ENCODE measurements at places on chromosomes 16 and 17.

- no peak for DNase-seq
These were observed 33.3 kb downstream of the SLC38A8 start for GRCh38 chr16:84009282-84009681.

- no peak for DNase-seq
These were observed 187.6 kb downstream of the RPTOR start for GRCh38 chr17:80732268-80732667.

- no peak for DNase-seq
These were observed 4.5 kb upstream of the SLC5A11 start for GRCh38 chr16:24841291-24841690.

GRCh38 chr17:2064980-2065785 is 10.3 kb downstream of the HIC1 start:
- DNase-seq: no peak

- DNase-seq: no peak
These were observed 4.5 kb downstream of the CRYBA1 start for GRCh38 chr17:29251184-29251583.

GRCh38 chr16:23987443-23987842 is 151.7 kb downstream of the PRKCB start:
- no peak for DNase-seq

GRCh38 chr17:78294776-78295175 is 63.3 kb downstream of the TMEM235 start:
- DNase-seq: no peak

GRCh38 chr17:65509032-65509431 is 52.4 kb downstream of the AXIN2 start:
- DNase-seq: no peak

DNA sequence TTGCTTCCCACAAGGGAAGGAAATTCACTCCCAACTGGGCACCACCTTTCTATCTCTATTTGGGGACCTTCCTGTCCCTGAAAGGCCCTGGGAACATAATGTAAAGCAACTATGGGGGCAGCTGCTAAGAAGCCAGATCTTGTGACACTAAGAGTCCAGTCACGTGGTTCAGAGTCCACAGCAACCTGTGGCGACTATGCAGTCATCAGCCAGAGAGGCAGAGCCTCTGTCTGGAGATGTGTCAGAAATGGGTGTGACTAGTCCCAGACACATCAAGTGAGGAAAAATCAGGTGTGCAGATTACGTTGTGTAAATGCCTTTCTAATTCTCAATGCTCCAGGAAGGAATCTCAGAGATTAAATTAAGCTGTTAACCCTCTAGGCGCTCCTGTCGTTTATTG is 26.6 kb upstream of the SKAP1 start:
- no peak for DNase-seq

DNA sequence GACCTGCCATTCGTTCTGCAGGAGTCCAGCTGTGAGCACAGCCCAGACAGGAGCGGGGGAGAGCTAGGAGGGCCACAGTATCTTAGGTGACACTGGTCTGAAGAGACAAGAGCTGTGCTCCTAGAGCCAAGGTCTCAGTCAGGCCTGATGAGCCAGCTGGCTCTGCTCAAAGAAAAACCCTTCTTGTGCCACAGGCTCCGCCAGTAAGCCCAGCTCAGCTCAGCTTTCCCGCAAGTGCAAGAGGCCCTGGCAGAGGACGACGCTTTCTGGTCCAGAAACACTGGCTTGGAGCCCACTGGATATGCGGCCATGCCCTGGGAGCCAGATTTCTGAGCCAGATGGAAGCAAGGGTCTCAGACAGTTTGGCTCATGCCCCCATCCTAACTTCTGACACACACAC is 23.9 kb downstream of the PEMT start:
- DNase-seq: peak; percentile 93

DNA sequence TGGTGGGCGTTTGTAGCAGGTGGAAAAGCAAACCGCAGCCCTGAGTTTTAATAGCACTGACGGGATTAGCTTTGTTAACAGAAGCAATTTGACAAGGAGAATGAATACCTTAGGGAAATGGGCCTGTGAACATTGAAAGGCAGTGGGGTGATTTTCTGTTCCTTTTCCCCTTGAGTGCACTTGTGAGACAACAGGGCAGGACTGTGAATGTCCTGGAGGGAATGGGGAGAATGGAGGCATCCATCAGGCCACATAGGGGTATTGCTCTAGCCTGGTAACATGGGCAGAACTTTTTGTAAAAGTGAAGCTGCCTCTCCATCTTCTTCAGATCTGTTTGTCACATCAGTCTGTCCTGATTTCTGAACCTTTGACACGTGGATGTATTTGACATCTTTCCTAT is 26.2 kb downstream of the USP43 start:
- no peak for DNase-seq

GRCh38 chr16:27179500-27180072 is 23.7 kb upstream of the KDM8 start:
- peak; percentile 92 for DNase-seq

DNA sequence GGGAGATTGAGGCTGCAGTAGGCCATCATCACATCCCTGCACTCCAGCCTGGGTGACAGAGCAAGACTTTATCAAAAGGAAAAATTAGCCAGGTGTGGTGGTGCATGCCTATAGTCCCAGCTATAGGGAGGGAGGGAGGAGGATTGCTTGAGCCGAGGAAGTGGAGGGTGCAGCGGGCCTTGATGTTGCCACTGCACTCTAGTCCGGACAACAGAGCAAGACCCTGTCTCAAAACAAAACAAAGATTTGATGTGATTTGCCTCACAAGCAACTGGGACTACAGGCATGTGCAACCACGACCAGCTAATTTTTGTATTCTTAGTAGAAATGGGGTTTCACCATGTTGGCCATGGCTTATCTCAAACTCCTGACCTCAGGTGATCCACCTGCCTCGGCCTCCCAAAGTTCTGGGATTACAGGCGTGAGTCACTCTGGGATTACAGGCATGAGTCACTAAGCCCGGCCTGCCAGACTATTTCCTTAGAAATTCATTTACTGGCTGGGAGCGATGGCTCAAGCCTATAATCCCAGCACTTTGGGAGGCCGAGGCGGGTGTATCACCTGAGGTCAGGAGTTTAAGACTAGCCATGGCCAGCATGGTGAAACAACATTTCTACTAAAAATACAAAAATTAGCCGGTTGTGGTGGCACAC is 11.5 kb downstream of the UBE2G1 start:
- DNase-seq: no peak

- DNase-seq: peak; percentile 85
These were observed 21.4 kb downstream of the PLCD3 start for GRCh38 chr17:45110676-45111611.

- no peak for DNase-seq
These were observed 464 bp downstream of the HOXB1 start for GRCh38 chr17:48530208-48530886.

GRCh38 chr17:17480593-17481148 is 3.9 kb downstream of the MED9 start:
- DNase-seq: no peak

GRCh38 chr16:59144841-59145240 is 410.7 kb upstream of the GOT2 start:
- DNase-seq: no peak

GRCh38 chr17:731644-732066 is 741 bp upstream of the TLCD3A start:
- DNase-seq: no peak

- DNase-seq: peak; percentile 49
These were observed 5.4 kb downstream of the CTRL start for GRCh38 chr16:67926181-67926750.

DNA sequence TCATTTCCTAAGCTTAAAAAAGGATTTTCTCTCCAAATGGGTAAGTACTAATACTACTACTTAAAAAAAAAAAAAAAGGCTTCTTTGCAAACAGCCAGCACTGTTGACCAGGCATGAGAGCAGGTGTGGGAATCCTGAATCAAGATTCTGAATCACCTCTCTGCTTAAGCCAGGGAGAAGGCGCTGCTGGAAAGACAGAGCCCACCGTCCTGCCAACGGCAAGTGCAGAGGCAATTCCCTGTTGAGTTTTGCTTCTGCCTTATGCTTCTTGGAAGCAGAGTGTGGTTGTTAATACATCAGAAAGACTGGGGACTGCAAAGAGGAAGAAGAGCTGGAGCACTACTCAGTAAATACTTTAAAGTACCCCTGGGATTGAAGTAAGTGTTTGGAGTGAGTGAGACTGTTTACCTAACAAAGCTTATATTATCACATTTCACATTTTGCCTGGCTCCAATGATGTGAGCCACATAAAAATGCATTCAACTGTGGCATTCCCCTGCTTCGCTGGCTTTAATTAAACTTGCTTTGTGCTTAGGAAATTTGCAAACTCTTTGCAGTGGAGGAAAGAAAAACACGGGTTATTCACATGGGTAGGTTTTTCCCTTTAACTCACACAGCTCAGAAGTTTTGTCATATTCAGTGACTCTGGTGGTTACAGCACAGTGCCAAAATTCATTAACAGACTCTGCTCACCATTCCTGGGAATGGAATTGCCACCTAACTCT is 86.0 kb upstream of the KIF2B start:
- DNase-seq: no peak

- no peak for DNase-seq
These were observed 149.3 kb downstream of the SOCS1 start for GRCh38 chr16:11106726-11107125.

- no peak for DNase-seq
These were observed 142.3 kb downstream of the ZFHX3 start for GRCh38 chr16:72905581-72905980.

DNA sequence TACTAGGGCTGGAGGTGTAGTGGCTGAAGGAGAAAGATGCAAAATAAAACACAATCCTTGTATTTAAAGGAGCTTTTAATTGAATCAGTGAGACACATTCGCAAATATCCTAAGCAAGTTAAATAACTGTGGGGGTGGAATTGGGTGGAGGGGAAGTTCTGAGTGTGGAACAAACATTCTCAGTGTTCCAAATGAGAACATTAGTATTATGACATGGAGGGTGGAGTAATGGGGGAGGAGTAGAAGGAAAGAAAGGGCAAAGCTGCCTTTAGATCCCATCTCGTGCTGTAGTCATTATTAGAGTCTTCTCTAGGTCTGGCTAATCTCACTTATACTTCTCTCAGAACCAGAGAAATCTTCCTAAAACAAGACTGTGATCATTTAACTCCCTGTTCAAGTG is 169.7 kb downstream of the ANKFN1 start:
- DNase-seq: no peak

GRCh38 chr17:36089339-36089865 is 541 bp downstream of the CCL3 start:
- DNase-seq: no peak

GRCh38 chr16:89093602-89094251 is at the start of gene ACSF3:
TSS of gene ACSF3 (plus strand) at chr16:89093852. CDS start at chr16:89100682, 6,830 bp downstream.
- DNase-seq: peak; percentile 50

GRCh38 chr16:16857012-16857411 is 478.1 kb downstream of the NPIPA7 start:
- DNase-seq: no peak

DNA sequence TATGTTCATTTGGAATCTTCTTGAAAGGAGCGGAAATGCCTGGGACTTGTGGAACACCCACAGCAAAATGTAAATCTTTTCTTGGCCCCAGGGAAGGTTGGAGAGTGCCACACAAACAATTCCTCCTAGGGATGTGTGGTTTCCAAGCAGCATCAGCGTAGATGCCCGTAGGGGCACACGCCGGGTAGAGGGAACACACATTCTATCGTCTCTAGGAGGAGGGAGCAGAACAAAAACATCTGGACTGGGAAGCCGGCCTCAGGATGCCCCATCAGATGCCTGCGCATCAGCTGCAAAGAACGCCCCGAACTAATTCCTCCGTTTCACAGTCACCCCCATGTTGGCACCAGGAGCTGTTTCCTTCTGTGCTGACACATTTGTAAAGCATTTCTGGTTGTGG is 357.9 kb upstream of the ZFHX3 start:
- no peak for DNase-seq

DNA sequence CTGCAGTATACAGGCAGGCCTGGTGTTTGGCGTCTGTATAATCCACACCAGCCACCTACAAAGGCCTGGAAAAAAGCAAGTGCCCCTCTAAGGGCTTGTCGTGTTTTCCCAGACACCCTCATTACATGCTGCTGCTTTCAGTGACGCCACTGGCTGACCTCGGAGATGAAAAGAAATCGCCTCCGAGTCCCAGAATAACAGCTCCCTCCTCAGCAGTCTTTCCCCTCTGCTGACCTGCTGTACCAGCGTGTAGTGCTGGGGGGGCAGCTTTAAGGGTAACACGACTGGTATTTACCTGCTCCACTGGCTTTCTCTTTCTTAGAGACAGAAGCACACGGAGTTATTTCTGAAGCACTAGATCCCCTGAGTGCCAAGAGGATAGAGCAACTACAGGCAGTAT is 296.8 kb downstream of the GRIN2A start:
- no peak for DNase-seq

DNA sequence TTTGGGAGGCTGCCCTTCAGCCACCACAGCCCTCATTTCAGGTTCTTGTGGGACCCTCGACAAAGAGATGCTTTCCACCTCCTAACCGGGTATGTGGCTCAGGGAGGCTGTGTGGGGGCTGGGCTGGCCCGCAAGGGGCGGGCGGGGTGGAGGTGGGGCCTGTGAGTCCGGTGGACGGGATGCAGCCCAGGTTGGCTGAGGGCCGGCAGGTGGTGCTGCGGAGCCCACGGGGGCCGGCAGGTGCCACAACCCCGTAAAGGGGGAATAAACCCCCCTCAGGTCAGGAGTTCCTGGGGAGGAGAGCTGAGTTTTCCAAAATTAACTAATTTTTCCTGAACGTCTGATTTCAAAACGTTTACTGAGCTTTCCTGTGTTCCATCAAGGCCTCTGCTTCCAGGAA is 4.9 kb upstream of the CIAO3 start:
- no peak for DNase-seq

DNA sequence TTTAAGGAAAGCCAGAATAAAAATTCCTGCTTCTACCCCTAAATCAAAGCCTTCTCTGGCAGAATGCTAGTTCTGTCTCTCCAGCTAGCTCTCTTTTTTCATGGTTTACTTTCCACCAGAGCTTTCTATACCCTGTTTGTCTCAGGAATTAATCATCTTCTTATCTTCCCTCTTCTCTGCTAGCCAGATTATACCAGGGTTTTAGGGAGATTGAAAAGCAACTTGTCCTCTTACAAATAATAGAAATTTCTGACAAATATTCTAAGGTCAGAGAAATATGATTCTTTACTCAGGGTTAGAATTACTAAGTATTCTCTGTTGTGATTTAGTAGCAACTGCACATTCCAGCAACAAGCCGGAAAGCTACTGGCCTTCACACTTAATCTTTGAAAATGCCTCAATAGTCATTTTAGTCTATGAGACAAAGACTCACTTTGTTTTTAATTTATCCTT is 166.4 kb downstream of the TANC2 start:
- DNase-seq: no peak

DNA sequence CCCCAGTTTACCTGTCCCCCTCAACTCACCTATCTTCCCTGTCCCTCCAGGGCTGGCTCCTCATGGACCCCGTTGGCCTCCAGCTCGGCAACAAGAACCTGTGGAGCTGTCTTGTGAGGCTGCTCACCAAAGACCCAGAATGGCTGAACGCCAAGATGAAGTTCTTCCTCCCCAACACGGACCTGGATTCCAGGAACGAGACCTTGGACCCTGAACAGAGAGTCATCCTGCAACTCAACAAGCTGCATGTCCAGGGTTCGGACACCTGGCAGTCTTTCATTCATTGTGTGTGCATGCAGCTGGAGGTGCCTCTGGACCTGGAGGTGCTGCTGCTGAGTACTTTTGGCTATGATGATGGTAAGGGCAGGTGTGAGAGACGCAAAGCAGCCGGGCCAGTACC is 31.3 kb downstream of the NLRC5 start:
- no peak for DNase-seq

GRCh38 chr16:71489122-71489521 is at the start of gene ZNF19:
TSS of gene ZNF19 (minus strand) at chr16:71489324. CDS start at chr16:71482114, 7,210 bp downstream.
- DNase-seq: no peak

All from posterior cingulate gyrus (tissue), 11 donors.